ENCODE measurements at places on chromosomes 5 and 9.

- peak; percentile 37 for DNase-seq
These were observed 84.1 kb downstream of the ERBIN start for GRCh38 chr5:66010476-66010875.

GRCh38 chr5:175750511-175750931 is 92.7 kb downstream of the HRH2 start:
- no peak for DNase-seq

DNA sequence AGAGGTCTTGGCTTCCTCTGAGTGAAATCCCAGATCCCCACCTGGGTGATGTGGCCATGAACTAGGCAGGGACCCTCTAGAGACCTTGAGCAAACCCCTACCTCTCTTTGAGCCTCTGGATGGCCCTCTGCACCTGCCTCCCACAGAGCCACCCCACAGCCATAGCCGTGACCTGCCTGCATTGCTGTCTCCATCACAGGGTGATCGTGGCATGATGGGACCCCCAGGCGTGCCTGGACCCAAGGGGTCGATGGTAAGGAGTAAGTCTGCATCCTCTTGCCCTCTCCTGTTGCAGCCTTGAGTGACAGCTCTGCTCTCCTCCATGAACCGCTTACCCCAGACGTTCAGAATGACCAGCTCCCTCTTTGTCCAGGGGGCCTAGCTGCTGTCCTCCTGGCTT is 70.5 kb upstream of the ORM1 start:
- no peak for DNase-seq

DNA sequence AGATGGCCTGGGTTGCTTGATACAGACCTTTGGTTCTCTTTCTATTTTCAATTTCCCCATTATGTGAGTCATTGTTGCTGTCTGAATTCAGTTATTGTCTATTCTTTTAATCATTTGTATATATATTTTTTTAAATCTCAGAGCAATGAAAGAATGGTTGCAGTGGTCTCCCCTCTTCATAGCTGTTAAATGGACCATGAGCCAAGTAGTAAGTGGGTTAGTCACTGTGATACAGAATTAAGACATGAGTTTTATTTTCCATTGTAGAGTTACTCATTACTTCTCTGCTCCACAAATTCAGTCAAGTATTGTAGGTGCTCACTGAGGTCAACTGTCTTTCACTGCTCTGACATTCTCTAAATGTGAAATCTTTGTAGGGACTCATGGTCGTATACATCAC is 174.6 kb upstream of the GRAMD2B start:
- no peak for DNase-seq

DNA sequence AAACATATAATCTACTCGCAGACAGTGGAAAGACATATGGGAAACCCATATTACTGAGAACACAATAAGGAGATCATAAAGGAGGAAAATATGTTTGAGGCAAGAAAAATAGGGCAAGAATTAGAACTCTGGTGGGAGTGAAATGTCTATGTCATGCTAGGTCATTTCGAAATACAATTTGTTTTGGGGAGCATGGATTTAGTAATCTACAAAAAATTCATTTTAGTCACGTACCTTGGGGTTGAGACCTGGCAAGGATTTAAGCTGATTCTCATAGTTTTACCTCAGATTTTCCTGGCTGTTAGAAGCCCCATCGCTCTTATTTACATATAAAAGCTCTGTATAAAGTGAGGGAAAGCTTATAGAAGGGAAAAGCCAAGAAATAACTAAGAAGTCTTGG is 11.5 kb upstream of the CSNK1G3 start:
- peak; percentile 6 for DNase-seq

DNA sequence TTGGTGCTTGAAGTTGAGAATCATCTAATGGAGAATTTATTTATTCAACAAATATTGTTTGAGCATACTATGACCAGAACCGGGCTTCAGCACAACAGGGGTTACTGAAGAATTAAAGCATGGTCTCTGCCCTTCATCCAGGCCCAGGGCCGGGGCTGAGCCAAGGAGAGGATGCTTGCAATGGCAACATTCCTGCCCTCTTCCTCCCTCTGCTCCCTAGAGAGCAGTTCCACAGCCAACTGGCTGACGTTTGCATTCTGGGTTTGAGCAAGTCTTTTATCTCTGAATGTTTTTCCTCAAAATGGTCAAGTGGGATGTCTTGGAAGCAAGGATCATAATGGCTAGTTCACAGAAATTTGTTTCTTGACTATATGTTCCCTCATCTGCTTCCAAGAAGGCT is 80.7 kb downstream of the GLDC start:
- peak; percentile 18 for DNase-seq

DNA sequence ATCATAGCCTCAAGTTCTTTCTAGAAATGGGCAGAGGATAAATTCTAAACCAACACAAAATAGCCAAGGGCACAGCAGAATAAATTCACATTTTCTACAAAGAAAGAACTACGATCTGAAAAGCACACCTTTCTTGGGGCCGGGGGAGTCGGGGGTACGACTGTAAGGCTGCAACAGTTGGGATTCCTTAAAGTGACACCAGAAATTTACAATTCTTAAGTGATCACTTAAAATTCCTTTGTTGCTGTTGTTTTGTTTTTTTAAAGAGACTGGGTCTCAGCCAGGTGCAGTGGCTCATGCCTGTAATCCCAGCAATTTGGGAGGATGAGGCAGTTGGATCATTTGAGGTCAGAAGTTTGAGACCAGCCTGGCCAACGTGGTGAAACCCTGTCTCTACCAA is 95.8 kb downstream of the CDK5RAP2 start:
- no peak for DNase-seq

DNA sequence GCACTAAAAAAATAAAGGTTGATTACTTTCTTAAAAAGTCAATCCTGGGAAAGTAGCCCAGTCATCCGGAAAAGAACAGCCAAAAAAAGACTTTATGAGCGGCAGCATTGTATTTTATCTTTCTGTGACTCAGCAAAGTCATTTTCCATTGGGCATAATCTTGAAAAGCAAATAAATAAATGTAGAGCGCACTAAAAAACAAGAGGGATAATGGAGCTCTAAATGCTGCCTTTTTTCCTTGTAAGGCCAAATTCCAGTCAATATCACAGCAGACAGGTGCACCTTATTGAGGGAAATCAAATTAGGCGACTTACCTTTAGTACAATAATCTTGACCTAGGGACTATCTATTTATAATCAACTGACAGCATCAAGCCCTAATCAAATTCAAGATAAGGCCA is 266.8 kb downstream of the MTRR start:
- DNase-seq = no peak

DNA sequence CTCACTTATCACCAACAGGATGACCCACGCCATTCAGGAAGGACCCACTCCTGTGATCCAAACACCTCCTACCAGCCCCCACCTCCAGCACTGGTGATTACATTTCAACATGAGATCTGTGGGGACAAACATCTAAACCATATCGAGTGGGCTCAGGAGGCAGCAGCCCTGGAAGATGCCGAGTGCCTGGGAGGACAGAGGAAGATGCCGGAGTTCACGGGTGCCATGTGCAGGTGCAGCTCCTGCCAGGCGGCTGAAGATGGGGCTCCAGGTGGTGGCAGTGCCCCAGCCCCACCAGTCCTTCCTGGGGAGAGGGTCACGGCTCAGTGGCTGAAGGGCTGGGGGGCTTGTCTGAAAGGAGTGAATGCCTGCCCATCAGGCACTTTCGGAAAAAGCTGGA is 6.1 kb upstream of the CEP72 start:
- DNase-seq = no peak

- no peak for DNase-seq
These were observed 10.5 kb upstream of the PTGES2 start for GRCh38 chr9:128138001-128138400.

DNA sequence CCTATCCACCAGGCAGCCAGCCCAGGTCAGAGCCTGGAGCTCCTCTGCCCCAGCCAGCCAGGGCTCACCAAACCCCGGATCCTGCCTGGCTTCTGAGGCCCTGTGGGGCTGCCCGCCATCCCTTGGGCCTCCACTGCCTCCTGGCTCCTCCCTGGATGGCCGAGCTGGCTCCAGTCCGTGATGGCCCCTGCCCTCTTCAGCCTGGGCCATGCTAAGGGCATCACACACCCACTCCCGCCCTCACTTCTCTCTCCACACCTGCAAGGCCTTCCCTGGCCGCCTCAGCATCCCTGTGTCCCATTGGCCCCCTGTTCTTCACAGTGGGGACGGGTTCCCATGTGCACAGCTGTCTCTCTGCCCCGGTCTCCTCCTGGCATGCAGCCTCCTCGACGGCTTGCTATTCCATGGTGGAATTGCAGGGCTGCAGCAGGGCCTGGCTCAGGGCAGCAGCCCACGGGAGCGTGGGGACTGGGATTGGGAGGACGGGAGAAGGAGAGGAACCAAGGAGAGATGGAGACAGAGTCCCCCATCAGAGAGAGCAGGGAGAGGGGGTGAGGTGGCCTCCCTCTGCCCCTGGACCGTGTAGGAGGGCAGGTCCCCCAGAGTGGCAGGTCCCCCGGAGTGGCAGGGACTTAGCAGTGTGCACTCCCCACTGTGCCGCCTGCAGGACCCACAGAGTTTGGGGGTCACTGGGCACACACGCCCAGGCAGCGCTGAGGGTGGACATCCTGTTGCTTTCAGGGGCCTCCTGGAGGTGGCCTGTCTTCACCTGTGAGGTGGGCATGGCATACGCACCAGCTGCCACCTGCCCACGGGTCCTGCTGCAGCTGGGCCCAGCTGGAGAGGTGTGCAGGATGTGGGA is 16.7 kb upstream of the RNU6ATAC start:
- DNase-seq = no peak

- DNase-seq = peak; percentile 44
These were observed 5.4 kb downstream of the ACTL7B start for GRCh38 chr9:108850293-108850897.

GRCh38 chr5:150525163-150525562 is 17.2 kb downstream of the NDST1 start:
- DNase-seq = no peak

DNA sequence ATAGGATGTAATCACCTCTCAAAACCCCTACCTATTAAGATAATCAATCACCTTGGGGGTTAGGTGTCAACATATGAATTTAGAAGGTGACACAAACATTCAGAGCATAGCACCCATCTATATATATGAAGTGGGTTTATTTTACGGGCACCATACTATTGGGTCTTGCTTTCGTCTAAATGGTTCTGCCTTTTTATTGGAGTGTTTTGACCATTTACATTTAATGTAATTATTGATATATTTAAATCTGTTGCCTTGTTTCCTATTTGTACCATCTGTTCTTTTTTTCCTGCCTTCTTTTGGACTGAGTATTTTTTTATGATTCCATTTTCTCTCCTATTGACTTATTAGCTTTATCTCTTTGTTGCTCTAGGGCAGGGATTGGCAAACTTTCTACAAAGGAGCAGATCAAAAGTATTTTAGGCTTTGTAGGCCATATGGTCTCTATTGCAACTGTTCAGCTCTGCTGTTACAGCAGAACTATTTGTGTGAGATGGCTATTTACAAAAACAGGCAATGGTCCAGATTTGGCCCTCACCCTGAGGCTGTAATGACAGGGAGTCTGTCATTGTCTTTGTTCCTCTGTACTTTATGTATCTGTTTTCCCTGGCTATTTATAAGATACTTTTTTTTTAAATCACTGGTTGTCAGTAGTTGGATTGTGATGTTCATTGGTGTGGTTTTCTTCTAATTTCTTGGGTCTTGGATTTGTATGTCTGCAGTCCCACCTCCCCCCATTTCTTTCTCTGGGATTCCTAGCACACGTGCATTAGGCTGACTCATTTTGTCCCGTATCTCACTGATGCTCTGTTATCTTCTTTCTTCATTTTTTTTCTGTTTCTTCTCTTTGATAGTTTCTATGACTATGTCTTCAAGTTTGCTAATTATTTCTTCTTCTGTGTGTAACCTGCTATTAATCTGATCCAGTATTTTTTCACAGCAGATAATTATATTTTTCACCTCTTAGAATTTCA is 127.1 kb downstream of the DAB2IP start:
- DNase-seq = peak; percentile 44

- no peak for DNase-seq
These were observed 129.3 kb downstream of the KDM4C start for GRCh38 chr9:6887051-6887450.

- DNase-seq = no peak
These were observed 49.5 kb upstream of the TGFBR1 start for GRCh38 chr9:99055384-99055783.

- DNase-seq = peak; percentile 66
These were observed 1.0 kb upstream of the ACSL6 start for GRCh38 chr5:132012371-132013005.

DNA sequence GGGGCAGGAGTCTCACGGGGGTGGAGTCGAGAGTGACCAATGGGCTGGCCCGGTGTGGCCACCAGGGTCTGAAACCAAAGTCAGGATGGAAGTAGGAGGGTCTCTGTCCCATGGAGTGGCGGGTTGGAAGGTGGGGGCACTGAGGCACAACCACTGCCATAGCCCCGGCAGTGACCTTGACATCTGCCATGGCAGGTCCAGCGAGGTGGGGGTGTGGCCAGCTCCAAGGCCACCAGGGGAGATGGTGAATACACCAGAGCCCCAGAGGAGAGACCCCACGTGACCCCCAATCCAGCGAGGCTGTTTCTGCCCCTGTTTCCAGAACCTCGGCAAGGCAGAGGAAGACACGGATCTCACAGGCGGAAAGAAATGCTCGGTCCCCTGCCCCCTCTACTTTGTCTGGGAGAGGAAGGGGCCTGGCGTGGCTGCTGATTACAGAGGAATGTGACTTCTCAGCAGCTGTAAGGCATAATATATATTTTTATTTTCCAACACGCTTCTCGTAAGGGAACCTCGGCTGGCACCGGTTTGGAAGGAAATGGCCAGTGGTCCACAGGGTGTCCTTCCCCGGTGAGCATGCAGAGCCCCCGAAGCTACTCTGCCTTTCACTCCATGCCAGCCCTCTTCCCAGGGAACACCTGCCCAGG is 105.7 kb upstream of the SARDH start:
- DNase-seq = no peak

DNA sequence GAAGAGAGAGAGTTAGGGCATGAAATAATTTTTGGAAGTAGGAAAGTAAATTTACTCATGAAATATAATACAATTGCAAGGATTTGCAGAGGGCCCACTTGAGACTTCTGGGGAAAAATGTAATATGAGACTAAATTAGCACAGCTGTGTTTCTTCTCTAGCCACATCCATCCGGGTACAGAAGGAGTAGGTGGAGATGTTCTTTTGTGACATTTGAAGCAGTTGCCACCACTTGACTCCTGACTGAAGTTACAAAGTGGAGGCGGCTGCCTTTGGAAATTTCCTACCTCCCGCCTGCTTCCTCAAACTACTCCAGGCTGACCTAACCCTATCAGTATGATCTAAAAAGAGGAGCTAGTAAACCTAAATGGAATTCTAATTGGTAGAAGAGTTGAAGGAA is 58.1 kb upstream of the SHISAL2B start:
- peak; percentile 44 for DNase-seq

DNA sequence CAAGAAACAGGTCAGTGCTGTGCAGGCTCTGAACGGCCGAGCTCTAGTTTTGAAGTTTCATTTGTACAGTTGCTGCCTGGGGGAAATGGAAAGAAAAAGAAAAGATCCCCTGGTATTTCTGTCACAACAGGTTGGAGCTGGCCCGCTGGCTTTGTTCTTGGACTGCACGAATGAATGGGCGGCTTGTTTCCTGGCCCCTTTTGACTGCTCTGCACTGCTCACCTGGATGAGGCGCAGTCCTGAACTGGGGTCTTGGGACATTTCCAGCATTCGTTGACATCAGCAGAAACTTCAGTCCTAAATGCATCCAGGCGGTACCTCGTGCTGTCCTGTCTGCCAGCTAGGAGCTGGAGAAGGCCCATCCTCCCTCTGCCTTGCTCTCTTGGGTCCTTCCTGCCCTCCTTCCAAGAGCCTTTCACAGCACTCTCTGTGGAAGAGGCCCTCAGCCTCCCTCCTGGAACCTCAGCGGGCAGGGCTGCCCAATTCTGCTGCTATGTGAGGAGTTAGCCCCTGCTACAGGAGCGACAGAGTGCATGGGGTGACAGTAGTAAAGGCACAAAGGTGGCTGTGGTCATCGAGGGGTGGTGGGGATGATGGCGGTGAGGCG is 189.2 kb downstream of the FSTL4 start:
- no peak for DNase-seq

GRCh38 chr9:132488626-132489025 is 78.6 kb downstream of the CFAP77 start:
- DNase-seq = no peak
